ENCODE measurements at places on chromosomes 2 and 18.

DNA sequence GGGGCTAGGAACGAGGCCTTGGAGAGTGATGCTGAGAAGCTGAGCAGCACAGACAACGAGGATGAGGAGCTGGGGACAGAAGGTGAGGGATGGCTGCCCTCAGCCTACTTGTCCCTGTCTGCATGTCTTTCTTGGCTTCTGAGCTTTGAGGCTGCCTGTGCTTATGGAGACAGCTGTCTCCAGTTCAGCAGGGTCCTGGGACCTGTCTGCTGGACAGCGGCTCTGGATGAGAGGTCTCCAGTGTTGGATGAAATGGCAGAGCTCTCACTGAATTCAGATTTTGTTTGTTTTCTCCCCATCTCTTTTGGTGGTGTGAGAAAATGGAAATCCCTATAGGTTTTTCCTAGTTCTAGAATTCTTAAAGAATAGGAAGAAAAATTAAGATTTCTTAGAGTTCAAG, 54.8 kb downstream of the NTSR2 start:
- DNase-seq, result no peak

DNA sequence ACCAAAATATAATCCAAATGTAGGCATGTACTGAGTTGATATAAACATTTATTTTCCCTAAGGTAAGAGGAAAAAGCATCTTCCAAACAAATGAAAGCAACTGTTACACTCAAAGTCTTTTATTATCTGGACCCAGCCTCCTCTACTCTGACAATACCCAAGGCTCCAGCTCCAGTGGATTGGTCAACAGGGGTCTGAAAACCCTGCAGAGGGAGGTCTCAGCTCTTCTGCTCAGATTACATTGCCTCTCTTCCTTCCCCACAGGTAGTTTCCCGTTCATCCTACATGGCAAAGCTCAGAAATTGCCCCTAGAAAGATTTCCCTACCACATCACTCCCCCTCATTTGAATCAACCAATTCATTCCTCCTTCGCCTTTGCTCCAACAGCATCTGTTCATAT, 457.0 kb downstream of the METTL4 start:
- no peak for DNase-seq

DNA sequence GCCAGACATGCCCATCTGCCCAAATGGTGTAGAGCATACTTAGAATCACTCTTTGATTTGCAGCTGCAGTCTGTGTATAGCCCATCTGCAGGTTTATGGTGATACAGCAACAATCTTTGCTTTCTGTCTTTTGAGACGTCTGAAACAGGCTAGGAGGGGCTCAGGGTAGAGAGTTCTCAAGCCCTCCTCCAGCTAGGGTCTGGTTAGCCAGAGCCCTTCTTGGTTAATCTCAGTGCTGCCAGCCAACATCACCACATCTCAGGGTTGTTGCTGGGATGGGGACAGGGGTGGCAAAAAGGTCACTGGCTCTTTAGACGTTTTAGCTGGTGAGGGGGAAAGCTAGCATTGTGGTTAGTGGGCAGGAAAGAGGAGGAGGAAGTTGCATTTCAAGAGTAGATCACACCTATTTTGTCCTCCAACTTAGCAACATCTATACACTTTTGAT, 136.6 kb upstream of the ACAA2 start:
- DNase-seq, result no peak

DNA sequence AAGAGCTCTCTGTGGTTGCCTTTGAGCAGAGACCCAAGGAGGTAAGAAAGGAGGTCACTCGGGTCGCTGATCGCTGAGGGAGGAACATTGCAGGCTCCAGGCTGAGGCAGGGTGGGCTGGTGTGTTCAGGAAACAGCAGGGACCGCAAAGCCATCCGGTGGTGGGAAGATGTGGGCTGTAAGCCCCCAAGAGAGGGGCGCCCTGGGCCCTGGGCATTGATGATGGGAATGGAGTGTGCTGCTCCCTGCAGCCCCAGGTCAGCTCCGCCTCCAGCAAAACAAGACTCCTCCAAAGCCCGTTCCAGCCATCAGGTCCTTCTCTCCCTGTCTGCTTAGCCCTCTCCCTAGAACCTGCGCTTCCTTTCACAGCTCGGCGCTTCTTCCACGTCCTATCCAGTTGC, 229.7 kb downstream of the KLHL29 start:
- DNase-seq, result no peak

- DNase-seq, result peak; percentile 83
Measured at GRCh38 chr2:9897331-9897737, 54.1 kb downstream of the TAF1B start.

DNA sequence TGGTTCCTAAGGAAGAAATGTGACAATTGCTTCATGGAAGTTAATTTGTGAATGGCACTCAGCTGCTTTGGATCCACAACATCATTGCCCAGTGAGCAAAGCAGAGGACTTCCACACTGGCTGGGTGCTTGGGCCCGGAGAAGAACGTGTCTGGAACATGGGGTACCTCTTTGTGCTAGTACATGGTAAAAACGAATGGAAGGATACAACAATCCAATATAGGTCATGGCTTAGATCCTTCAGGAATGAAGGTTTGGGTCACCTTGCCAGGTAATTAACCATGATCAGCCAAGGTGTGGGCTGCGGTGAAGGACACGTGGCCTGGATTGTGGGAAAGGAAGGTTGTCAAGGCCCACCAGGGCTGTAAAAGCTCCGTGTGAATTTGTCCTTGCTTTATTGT, 245.9 kb upstream of the HS6ST1 start:
- no peak for DNase-seq

DNA sequence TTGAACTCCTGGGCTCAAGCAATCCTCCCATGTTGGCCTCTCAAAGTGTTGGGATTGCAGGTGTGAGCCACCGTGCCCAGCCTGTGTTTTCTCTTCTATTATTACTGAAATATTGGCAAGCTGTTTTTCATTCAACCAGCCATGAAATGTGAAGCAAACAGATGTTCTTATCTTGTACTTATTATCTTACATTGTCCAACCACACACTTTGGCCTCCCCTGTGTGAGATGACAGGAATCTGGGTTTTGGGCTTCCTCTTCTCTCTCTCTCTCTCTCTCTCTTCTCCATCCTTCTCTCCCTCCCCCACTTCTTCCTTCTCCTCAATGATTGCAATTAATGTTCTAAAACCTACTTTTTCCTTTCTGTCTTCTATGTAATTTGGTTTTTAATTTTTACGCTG, 33.1 kb downstream of the RAMP1 start:
- no peak for DNase-seq

DNA sequence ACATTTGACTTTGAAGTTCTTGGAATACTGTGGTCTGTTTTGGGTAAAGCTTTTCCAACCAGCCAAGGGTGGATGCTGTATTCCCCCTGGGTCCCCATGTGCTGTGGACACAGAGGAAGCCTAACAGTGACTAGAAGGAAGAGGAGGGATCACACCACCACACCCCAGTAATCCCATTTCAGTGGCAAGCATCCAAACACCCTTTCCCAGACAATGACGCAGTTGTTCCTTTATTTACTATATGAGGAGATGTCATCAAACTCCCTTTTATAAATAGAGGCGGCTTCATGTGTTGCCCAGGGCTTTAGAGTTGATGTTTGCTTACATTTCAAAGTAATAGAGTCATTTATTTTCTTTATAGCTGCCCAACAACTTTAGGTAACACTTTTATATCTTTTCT, 959.4 kb upstream of the GYPC start:
- no peak for DNase-seq

DNA sequence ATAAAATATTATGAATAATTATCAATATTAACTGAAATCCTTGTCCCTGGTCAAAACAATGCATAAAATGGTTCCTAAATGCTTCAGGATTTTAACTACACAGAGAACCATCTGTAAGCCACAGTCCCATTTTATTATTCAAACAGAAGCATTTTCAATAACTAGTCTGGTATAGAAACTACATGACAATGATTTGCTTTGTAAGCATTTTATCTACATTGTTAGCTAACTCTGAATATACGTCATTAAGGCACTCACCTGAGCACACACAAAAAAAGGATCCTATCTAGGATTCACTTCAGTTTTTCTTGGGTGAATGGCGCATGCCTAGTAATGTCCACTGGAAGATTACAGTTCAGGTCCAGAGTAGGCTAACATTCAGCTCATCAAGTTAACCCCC, 22.8 kb downstream of the EPB41L3 start:
- DNase-seq, result no peak

- no peak for DNase-seq
Measured at GRCh38 chr18:66632756-66633155, 28.9 kb upstream of the CDH19 start.

GRCh38 chr2:157995117-157995516, 106.6 kb upstream of the UPP2 start:
- no peak for DNase-seq

- no peak for DNase-seq
Measured at GRCh38 chr2:65067806-65068553, 11.8 kb downstream of the CEP68 start.

- peak; percentile 45 for DNase-seq
Measured at GRCh38 chr2:46119453-46119852, 177.8 kb upstream of the EPAS1 start.

- DNase-seq, result no peak
Measured at GRCh38 chr18:8893628-8894231, 188.4 kb downstream of the MTCL1 start.

DNA sequence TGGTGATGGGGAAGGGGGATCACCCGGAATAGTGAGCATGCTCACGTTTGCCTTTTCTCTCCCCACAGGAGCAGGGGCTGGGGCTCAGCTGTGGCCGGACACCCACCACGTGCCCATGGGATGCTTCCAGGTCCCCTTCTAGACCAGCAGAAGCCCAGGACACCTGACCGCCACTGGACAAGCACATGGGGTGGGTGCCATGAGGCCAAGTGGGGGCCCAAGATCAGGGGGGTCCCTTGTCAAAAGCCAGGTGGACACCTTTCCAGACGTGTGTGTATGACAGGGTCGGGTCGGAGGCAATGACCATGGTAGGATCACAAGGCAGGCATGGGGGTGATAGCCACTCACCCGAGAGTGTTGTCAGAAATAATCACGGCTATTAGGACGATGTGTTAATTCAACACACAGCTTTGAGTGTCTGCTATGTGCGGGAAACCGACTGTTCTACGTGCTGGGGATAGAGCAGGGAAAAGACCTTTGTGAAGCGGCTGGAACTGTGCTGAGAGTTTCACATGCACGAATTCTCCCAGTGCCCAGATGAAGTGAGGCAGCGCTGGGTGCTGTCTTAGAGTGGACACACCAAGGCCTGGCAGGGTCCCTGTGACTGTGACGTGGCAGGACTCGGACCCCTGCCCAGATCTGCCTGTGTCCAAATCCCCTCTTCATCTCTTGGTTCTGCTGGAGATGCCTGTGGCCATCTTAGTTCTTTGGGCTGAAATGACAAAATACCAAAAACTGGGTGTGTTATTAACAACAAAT, 244.7 kb downstream of the NDUFA10 start:
- no peak for DNase-seq

DNA sequence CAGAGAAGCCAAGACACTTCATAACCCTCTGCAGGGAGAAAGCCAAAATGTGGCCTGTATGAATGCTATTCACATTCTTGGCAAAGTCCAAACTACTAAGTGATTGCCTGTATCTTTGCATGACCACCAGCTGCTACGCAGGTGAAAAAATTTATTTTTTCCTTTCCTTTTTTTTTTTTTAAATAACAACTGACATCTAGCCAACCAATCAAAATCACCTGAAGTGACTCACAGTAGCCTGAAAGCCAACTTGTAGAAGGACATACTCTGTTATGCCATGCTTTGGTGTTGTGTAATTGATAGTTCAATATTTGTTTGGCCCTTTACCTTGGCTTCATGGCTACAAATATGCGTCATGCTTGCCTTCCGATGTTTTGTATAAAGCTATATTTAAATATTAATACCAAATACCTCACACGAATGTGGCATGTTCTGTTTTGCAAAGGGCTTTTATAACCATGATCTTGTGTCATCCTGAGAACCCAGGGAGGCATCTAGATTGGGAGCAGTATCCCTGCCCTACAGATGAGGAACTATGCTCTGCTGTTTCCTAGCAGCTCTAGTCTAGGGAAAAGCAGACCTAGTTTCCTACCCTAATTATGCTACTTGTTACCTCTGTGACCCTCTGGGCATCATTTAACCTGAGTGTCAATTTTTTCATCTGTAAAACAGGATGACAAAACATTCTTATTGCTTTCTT, 102.1 kb downstream of the MYOM1 start:
- no peak for DNase-seq

- peak; percentile 41 for DNase-seq
Measured at GRCh38 chr2:180006781-180007579, at the start of gene CWC22. Gene CWC22, minus strand, starts transcription at chr2:180007297. Its CDS starts 13,956 bp downstream, at chr2:179993341.

DNA sequence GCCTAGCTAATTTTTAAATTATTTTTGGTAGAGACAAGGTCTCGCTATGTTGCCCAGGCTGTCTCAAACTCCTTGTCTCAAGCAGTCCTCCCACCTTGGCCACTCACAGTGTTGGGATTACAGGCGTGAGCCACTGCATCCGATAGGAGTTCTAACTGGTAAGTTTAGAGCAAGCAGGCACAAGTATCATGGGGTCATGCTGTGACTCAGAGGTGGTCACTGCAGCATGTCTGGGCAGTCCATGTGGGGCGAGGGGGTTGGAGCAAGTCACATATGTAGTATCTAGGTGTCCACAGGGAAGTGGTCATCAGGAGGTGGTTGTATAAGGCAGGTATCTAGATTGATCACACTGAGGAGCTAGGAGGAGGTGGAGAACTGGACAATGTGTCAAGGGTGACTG, 22.7 kb upstream of the STARD7 start:
- DNase-seq, result no peak

DNA sequence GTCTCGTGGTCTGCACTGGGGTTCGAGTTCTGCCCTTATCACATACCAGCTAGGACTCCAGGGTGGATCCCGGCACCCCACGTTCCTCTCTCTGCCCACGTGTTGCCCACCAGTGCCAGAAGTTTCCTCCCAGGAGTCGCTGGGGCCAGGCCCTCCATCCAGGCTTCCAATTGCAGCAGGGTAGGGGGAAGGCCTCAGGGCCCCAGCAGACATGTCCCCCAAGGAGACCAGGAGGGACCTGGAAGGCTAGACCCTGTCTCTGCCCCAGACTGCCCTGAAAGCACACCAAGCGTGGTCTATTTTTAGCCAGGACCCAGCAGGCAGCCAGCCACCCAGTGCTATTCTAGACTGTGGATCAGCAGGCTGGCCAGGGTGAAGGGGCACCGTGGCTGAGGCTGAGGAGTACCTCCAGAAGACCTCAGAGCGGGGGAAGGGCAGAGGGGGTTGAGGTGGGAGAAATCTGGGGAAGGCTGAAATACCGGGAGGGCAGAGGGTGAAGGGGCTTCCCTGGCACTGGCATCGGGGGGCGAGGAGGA, 18.8 kb upstream of the TNS1 start:
- no peak for DNase-seq

- DNase-seq, result no peak
Measured at GRCh38 chr2:188440849-188441248, 149.2 kb downstream of the GULP1 start.

- DNase-seq, result no peak
Measured at GRCh38 chr2:101408925-101409324, 21.6 kb upstream of the CREG2 start.

DNA sequence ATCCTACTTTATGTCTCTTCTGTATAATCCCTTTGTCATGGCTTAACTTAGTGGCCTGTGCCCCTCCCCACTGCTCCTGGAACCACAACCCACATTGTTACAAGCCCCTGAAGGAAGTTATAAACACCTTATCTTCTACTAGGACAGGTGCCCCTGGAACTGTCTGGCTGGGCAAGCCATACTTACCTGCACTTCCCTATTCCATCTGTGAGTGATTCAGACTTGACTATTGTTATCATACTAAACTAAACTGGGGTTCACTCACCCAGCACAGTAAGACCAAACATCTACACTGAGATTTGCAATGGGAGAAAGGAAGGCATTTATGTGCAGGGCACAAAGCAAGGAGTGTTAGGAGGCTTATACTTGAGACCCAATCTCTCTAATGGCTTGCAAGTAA, 3.7 kb upstream of the UGT1A6 start:
- DNase-seq, result no peak

Measured in AG04449 (cell line).